ENCODE measurements at places on chromosomes 5 and 9.

DNA sequence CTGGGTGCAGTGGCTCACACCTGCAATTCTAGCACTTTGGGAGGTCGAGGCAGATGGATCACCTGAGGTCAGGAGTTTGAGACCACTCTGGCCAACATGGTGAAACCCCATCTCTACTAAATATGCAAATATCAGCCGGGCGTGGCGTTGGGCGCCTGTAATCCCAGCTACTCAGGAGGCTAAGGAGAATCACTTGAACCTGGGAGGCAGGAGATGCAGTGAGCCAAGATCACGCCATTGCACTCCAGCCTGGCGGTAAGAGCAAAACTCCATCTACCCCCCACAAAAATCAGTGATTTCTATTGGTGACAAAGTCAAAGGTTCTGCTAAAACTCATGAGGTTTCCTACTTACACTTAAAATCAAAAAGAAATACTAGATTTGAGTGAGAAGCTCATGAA lies 18.8 kb downstream of the CSNK1A1 start:
- DNase-seq, result no peak

GRCh38 chr9:86116425-86116824 lies 17.1 kb upstream of the GOLM1 start:
- DNase-seq, result no peak

DNA sequence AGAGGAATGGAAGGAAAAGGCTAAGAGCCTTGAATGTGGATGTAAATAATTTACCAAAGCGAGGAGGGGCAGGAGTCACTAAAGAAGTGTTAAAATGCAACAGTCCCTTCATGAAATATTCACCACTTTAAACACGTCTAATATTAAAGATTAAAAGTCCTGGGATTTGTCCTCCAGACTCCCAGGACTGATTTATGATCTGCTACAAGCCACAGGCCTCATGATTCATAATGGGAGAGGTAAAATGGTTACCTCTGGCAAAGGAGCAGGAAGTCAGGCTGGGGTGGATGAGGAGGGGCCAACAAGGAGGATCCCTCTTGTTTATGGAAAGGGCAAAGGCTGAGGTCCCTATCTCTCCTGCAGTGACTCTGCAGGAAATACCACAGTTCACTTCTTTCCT lies 292.4 kb downstream of the TRIM32 start:
- DNase-seq, result no peak

- no peak for DNase-seq
These were observed 25.0 kb downstream of the CEP120 start for GRCh38 chr5:123398058-123398733.

DNA sequence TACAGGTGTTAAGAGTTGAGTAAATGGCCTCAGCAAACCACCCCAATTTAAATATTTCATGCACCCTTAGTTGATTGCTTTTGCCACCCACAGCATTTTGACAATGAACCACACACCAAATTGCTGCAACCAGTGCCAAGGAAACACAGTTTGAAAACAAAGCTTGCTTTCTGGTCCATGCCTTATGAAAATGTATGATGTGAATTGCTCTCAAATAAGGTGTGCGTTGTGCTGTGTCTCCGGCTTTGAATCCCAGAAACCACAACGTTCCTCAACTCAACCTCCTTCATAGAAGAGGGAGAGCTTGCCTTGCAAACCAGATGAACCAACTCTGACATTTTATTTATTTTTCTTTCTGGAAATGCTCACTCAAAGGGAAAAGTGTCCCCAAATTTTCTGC lies 762.7 kb downstream of the TLE1 start:
- DNase-seq, result no peak

GRCh38 chr5:141349917-141350619 lies at the start of gene PCDHGB1:
PCDHGB1 (plus strand) TSS chr5:141350099; CDS start chr5:141350261, 162 bp downstream.
- no peak for DNase-seq

GRCh38 chr5:60447488-60447920 lies 252.5 kb downstream of the DEPDC1B start:
- peak; percentile 19 for DNase-seq

- DNase-seq, result no peak
These were observed 17.6 kb upstream of the ERCC6L2 start for GRCh38 chr9:95857896-95858295.

GRCh38 chr5:29085142-29085541 lies 2046.8 kb upstream of the CDH9 start:
- DNase-seq, result no peak

- peak; percentile 20 for DNase-seq
These were observed 984.5 kb upstream of the CDH18 start for GRCh38 chr5:20972419-20972925.

- no peak for DNase-seq
These were observed 37.5 kb downstream of the RETREG1 start for GRCh38 chr5:16579142-16579847.

GRCh38 chr5:61653807-61654580 lies 321.9 kb downstream of the ZSWIM6 start:
- DNase-seq, result no peak

DNA sequence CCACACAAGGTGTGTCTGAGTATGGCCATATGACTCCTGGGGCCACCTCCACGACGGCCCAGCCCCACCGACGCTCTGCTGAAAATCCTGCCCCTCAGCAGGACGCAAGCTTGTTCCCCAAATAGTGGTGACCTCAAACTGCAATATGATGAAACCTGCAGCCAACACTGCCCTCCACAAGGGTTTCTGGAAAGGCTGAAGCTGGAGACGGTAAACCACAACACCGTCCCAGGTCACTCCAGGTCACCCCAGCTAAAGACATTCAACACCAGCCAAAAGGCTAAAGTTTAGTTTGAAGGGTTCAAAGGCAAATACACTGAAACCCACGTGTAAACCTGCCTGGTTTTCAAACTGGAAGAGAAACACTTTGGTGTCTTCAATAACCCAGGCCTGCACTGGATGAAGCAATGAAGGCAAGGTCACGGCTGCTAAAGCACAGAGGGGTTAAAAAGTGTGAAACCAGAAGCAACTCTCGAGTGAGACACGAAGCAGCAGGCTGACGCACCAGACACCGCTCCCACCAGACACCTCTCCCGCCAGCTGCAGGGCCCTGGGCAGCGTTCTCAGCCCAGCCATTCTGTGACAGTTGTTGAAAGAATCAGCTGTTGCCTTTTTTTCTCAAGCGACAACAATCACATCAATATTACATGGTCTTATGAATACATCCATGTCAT lies 1.8 kb upstream of the LHX3 start:
- DNase-seq, result no peak

GRCh38 chr9:70557661-70558369 lies 143.4 kb upstream of the KLF9 start:
- DNase-seq, result no peak

GRCh38 chr5:148559461-148559860 lies 94.9 kb downstream of the HTR4 start:
- DNase-seq, result peak; percentile 38

DNA sequence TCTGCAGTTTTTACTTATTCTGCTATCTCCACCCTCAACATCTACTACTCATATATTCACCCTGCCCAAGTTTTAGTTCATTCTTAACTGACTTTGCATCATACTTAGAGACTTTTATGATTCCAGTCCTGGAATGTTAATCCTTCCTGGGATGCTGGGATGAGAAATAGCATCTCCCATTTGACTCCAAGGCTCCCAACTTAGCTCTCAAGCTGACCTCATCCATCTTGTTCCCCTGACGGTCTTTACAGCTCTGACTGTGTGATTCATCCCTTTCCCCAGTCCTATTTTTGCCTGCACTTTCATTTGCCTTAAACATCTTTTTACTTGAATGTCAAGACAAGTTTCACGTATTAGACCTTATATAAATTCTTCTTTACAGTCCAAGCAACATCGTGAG lies 297.8 kb downstream of the EPB41L4A start:
- DNase-seq, result no peak

DNA sequence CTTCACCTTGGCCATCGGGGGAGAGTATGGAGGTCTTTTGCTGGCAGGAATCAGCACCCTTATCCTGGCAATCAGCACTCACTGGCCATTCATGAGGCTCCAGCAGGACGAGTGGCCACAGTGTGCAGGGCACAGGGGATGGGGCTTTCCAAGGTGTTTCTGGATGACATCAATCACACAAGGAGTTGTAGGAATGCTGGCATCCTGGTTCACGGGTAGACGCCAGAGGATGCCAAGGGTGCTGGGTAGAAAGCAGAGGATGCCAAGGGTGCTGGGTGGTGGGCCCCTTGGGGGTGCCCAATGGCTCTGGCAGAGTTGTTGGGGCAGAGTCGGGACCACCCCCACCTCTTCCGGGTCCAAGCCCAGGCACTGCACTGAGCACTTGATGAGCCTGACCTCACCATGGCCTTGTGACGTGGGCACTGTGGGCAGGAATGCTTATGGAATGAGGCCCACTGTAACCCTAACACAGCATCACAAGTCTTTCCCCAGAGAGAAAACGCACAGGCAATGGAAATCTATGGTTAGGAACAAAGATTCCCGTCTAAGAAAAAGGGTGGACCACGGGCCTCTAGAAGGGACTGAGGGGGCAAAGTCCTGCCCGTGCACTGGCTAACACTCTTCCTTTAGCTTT lies 29.1 kb downstream of the CEL start:
- DNase-seq, result no peak

GRCh38 chr9:126153382-126153781 lies 173.2 kb upstream of the MVB12B start:
- DNase-seq, result no peak

- no peak for DNase-seq
These were observed 22.0 kb downstream of the SLC36A1 start for GRCh38 chr5:151469386-151469785.

DNA sequence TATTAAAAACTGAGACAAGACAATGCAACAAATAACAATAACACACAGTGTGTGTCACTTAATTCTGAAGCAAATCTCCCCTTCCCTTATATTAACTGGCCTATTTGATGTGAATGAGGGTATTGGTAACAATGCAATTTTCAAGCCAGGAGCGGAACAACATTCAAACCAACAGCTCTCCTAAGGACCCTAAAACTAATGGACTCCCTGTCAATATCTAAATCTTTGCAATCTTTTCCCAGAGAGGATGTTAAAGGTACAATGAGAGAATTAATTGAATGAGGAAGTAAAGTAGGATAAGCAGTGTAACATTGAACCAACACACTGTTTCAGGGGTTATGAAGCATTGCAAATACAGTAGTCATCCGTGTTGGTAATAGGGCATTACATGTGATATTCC lies 311.7 kb downstream of the HTR1A start:
- no peak for DNase-seq

DNA sequence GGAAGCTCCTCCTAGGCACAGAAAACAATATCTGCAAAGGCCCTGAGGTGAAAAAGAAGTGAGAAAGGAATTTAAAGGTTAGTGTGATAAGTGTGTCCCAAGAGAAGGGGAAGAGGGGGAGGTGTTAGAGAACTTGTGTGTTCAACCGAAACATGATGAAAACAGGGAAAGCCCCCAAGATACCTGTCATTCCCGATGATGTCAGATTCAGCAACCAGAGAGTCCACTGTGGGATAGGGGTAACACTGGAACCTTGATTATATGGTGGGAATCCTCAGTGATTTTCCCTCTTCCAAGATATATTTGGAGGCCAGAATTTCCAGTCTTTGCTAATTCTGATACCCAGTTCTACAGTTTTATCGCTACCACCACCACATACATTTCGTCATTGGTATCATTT lies 15.5 kb upstream of the BNC2 start:
- no peak for DNase-seq

DNA sequence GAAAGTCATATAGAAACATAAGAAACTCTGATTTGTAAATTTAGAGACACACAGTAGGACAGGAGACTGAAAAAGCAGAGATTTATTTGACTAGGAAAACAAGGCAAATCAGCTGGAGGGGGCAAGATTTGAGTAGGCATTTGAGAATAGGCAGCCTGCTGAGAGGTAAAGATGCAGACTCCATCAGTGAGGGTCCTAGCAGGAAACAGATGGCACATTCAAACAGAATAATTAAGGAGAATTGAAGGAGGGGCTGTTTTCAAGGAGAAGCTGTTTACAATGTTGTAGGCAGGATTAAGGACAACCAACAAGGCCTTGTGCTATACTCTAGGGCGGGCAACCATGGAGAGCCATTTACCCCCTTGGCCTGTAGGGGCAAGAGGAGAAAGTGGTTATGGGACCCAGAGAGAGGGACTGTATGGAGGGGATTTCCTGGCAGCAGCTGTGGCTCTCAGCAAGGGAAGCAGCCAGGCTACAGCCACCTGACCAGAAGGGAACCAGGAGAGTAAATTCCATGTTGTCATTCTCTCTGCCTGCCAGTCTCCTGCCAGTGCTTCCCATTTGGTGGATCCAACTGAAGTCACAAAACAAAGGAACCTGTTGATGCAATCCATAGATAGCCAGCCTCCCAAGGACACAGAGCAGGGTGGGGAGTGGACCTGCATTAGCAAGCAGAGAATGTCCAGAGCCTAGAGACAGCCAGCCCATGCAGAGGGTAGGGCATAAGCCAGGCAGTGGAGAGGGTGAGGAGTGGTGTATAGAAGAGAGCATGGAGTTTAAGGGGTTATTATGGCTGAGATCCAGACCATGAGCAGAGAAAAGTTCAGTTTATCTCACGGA lies 38.2 kb downstream of the PAPPA start:
- DNase-seq, result no peak
